CD4-positive, alpha-beta T cell (primary cell): ENCODE measurements at places on chromosomes 7 and 10.

DNA sequence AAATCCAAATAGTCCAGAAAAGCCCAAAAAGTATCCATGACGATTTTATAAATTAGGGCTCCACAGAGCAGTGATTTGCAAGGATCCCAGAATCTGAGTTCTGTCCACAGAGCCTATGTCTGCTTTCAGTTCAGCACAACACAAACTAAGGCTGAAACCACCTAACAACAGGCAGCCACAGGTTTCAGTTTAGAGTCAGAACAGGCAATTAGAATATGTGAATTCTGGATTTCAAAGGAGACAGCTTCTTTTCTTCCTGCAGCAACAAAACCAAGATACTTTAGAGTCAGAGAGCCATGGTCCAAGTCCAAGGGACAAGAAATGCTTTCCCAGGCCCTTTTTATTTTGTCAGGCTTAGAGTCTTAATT is 23.6 kb downstream of the IFIT3 start:
- DNase-seq = no peak

GRCh38 chr7:121941830-121942229 is 68.9 kb downstream of the PTPRZ1 start:
- no peak for DNase-seq

DNA sequence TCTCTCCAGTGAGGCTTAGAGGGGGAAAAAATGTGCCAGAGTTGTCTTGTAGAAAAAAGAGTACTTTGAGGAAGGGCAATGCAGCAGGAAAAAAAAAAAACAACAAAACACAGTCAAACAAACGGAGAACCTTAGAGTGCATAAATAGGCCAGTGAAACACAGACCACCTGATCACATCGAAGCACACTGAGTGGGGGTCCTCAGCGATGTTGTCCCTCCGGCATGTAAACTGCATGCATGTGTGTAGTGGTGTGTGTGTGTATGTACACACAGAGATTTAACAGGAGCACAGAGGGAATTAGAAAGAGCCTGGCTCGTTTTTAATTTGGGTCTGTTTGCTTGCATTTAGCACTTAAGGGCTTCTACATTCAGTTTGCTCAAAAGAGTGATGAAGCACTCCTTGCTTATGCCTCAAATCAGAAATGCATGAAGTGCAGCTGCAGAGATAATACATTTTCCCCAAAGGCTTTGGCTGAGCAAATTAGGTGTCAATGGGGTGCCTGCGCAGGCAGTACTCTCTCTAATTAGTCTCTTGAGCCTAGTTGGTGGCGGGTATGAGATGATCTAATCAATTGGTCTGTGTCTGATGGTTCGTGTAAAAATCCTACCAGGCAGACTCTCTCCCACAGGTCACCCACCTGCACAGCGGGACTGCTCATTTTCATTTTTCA is 62.7 kb upstream of the FZD1 start:
- no peak for DNase-seq

- DNase-seq = no peak
Measured at GRCh38 chr10:106338486-106338885, 826.0 kb downstream of the SORCS1 start.

GRCh38 chr7:7375538-7375937 is 160.1 kb downstream of the COL28A1 start:
- DNase-seq = no peak

GRCh38 chr10:79018521-79019011 is 50.2 kb upstream of the ZMIZ1 start:
- DNase-seq = no peak

- no peak for DNase-seq
Measured at GRCh38 chr7:80634505-80634904, 3.9 kb upstream of the CD36 start.

GRCh38 chr10:79353000-79353406 is 5.7 kb downstream of the PPIF start:
- DNase-seq = no peak

DNA sequence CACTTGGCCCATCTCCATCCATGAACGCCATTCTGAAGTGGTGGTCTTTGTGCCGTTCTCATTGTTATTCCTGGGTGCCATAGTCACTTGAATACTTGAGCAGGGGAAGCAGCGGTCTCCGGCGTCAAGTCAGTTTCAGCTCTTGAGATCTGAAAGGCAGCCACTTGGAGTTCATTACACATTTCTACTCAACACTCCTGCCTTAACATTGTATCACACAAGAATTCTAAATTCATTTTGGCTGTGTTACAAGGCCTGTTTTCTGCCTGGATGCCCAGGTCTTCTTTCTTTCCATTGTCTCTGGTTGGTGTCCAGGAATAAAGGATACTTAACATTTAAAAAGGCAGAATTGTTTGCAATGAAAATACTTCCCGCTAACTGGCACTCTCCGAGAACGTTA is 69.0 kb upstream of the RAB11FIP2 start:
- no peak for DNase-seq

- no peak for DNase-seq
Measured at GRCh38 chr7:7970531-7971307, 2.1 kb downstream of the GLCCI1 start.

- DNase-seq = no peak
Measured at GRCh38 chr7:45646996-45647825, 73.0 kb downstream of the ADCY1 start.

DNA sequence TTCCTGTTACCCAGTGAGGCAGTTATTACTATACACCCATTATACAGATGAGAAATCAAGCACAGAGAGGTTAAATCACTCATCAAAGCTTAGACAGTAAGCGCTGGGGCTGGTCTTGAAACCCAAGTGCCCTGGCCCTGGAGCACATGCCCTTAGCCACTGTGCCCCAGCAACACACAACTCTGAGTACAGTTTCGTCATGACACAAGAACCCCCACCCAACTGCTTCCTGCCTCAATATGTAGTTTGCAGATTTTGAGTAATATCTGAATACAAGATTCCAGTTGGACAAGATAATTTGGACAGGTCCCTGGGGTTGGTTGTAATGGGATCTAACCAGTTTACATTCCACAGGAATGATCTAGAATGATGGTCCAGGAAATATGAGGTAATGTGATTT is 62.8 kb downstream of the SH3PXD2A start:
- DNase-seq = no peak

DNA sequence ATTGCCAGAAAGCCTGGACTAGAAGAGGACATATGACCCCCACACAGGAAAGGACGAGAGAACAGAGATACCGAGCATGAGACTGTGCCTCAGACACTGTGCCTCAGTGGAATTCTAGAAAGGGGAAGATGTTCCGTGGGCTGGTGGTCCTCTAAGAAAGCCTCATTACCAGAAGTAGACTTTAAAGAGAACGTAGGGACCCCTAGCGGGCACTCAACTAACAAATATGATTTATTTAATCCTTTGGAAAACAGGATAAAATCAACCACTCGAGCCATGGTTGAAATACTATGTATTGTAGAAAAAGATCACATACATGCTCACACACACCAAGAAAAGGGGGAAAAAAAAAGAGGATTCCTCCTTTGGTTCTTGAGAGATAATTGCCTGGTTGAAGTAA is 701.2 kb upstream of the SORCS1 start:
- no peak for DNase-seq

DNA sequence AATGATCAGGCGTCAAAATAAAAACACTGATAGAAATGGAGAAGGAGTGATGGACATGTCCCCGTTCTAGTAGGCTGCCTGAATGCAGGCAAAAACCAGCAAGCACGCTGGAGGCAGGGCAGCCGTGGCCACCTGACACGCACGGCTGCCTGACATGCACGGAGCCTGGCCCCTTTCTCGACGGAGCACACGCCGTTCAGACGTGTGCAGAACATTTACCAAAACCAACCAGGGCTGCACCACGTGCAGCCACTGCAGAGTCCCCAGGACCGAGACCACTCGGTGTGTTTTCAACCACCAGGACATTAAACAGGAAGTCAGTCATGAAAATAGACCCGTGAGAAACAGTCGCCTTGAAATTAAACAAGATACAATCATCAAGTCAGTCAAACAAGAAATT is 61.9 kb upstream of the NKX6-2 start:
- DNase-seq = no peak

DNA sequence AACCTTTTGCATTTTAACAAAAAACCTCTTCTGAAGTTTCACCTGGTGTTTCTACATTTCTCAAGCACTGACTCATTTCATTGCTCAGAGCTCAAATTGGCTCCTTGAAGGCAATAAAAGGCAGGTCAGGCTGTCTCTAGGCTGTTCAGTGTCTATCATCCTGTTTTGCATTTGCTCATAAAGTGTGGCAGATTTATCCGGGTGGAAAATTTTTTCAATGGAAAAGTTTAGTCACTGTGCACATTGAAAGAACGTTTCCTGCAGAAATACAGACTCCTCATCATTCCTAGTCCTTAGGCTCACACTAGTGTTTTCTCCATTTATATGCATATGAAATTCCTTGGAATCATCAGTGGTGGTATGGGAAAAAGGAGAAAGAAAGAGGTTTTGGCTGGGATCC is 114.2 kb upstream of the DGKB start:
- no peak for DNase-seq

DNA sequence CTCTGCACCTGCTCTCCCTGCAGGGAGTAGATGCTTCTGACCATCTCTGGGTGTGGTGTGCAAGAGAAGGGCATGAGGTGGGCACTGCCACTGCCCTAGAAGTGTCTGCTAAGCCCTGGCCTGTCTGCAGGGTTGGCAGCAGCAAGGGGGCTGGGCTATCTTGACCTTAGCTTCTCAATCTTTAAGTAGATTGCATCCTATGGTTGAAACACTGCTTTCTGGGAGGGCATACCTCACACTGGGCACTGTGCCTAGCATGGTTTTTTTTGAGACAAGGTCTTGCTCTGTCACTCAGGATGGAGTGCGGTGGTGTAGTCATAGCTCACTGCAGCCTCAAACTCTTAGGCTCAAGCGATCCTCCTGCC is 54.9 kb downstream of the CLIP2 start:
- DNase-seq = no peak

DNA sequence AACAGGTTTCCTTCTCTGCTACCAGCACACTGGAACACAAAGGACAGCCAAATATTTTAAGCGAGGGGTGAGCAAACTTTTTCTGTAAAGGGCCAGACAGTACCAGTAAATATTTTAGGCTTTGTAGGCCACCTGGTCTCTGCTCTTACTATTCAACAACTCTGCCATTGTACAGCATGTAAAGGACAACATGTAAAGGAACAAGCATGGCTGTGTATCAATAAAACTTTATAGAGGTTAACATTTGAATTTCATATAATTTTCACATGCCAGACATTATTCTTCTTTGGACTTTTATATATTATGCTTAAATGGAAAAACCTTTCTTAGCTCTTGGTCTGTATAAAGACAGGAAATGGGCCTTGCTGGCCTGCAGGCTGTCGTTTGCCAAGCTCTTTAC is 30.2 kb downstream of the RHEB start:
- DNase-seq = no peak
